ENCODE measurements at places on chromosomes 16 and 17.

DNA sequence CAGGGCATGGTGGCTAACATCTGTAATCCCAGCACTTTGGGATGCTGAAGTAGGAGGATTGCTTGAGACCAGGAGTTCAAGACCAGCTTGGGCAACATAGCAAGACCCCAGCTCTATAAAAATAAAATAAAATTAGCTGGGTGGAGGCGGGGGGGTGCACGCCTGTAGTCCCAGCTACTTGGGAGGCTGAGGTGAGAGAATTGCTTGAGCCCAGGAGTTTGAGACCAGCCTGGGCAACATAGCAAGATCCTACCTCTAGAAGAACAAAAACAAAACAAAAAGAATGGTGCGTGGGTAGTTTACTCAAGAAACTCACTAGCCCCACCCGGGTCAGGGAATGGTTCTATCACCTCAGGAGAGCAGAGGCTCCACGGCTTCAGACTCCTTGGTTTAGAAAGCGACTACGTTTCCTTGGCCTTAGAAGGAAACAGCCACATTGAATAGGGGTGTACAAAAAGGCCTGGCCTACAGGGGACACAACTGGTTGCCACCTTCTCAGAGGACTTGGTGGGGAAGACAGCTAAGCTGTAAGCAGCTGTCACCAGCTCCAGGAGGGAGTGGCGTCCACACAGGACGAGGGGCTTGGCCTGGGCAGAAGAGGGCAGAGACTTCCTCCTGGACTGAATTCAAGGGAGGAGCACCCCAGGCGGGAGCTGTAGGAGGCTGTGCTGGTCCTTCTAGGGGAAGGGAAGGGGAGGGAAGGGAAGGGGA is 716 bp downstream of the TK1 start:
- peak; percentile 35 for DNase-seq

DNA sequence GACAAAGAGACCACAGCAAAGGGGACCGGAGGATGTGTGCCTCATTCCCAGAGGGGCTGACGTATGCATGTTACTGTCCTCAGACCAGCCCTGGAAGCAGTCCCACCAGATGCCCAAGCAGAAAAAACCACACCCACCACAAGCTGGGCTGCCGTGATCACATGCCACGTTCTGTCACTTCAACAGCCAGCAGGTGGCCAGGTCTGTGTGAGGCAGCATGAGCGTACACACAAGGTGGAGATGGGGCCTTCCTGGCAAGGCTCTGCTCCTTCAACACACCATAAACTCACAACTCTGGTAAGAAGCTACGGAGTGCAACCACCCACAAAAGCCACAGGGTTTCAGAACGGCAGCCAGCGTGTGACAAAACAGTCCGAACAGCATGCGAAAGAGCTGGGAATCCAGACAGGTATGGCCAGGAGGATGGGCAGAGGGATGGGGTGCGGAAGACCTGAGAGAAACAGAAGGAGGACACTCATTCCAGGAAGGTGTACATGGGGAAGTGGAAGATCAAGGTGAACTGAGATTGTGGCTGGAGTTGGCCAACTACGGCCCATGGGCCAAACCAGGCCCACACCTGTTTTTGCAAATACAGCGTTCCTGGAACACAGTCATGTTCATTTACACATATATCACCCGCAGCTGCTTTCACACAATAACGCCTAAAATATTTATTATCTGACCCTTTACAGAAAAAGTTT is 27.9 kb downstream of the MBTPS1 start:
- DNase-seq = no peak

- no peak for DNase-seq
Measured at GRCh38 chr16:58176608-58177352, 21.1 kb downstream of the CSNK2A2 start.

DNA sequence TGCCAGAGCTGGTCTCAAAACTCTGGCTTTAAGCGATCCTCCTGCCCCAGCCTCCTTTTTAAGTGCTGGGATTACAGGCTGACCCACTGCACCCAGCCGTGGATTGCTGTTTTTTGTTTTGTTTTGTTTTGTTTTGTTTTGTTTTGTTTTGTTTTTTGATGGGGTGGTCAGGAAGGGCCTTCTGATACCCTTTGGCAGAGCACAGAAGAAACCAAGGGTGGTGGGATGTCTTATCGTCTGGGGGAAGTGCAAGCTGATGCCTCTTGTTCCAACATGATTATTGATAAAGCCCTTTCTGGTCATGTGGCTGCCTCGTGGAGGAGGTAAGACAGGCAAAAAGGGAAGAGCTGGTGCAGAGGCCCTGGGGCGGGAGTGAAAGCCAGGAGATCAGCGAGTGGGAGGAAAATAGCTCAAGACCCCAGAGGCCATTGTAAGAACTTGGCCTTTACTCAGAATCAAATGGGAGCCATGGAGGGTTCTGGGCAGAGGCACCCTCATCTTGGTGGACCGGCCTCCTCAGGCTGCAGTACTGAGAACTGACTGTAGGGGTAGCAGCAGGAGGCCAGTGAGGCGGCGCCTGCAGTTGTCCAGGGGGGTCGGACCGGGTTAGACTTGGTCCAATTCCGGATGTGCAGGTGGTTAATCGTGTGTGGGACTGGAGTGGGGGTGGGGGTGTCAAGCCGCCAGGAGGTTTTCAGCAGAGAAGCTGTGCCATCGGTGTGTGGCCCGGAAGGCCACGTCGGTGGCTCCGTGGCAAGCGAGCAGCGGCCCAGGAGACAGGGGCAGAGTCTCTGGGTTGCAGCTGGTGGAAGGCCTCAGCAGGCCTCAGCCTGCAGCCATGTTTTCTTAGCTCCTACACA is 84.4 kb upstream of the GSE1 start:
- no peak for DNase-seq

DNA sequence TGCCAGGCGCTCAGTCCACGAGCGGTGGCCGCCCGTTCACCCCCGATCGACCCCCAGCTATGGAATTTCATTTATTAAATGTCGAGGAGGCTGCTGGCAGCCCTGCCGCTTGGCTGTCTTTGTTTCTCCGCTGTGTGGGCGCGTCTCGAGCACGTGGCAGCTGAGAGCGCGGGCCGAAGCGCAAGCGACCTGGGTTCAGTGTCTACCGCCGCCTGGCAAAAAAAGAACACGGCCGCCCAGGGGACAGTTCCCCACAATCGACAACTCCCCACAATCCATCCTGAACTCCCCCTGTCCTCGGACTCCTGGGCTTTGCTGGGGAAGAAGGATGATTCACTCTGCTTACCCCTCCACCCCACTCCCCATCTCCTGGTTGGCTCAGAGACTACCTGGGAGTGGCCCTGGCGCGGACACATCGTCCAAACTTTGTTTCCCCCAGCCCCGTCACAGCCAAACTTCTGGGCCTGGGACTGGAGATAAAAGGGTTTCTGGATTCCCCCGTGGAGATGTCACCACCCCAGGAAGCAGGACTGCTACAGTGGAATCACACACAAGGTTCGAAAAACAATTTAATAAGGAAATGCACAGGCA is 1.7 kb upstream of the ANKRD13B start:
- DNase-seq = peak; percentile 87
